OCI-LY7 (cell line): ENCODE measurements at places on chromosomes 7 and 10.

DNA sequence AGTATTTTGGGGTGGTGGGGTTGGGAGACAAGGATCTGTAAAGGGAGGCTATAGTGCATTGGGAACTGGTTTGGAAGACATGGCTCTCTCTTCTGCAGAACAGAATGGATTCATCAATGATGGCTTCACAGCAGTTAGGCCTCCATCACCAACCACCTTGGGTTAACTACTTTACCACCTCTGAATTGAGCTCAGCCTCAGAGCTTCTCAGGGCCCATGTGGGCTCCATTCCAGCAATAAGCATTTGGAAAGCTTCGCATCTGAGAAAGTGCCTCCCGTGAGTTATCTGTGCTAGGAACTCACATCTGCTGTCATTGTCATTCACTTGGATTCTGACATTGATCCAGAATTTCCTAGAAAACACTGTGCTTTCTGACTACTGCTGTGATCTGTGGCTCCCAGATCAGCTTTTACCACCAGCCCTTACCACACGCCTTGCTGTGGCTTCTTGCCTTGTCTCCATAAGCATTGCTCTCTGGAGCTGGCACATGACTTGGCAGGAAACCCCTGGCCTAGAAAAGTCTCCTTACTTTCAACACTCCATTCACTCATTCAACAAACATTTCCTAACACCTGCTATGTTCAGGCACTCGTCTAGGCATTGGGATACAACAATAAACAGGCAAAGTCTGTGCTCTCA is 70.7 kb upstream of the ADO start:
- DNase-seq, result no peak

DNA sequence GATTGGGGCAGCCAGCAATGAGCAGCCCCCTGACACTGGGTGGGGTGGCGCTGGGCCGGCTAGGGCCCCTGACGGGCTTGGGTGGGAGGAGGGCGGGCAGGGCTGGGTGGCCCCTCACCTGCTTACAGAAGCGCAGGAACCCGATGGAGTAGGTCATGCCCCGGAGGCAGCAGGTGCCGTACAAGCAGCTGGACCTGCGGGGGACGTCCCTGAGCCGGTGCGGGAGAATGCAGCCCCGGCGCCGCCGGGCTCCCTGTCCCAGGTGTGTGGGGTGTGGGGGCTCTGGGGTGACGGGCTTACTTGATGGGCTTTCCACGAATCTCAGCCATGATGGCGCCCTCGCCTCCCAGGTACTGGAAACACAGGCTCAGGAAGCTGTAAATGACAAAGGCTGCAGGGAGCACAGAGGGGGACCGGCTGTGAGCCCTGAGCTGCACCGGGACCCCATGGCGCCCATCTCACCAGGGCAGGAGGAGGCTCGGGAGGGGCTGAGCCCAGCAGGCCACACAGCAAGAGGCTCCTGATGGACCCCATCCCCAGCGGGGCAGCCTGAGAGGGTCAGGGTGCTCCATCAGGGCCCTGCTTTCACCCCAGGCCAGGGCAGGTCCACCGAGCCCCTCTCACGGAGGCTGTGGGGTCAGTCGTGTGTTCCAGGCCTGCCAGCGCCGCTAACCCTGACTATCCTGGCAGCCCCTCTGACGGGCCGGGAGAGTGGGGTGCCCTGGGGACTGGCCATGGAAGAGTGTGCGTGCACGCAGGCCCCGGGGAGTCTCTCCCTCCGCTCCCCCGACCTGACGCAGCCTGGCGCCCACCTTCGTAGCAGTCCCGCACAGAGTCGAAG is 5.8 kb downstream of the TMEM184A start:
- DNase-seq, result no peak

- DNase-seq, result no peak
Measured at GRCh38 chr7:132618956-132619305, 42.7 kb upstream of the PLXNA4 start.

- no peak for DNase-seq
Measured at GRCh38 chr10:36425131-36425797, 700.1 kb upstream of the ANKRD30A start.
